ENCODE measurements at places on chromosomes 6 and 20. TPM values are rescaled to one million over a fixed set of nuclear protein-coding genes. Genes with fewer than 3 reads are reported as not detected.
A peak's percentile ranks its signal among the peaks of the same experiment; 100 is the strongest.

DNA sequence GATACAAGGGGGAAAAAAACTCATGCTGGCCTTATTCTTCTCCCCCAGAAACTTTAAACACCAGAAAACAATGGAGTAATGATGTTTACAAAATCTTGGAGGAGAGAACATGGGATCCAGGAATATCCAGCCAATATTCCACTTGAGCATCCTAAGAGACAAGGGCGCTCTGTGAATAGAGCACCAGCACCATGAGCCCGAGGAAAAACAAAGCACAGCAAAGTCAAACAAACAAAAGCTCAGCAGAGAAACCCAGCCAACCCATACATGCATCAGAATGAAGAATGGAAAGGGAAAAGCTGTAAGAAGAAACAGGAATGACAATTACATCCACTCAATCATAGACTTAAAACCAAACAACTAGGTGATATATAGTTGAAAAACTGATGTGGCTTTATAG, 4.6 kb upstream of the NAA20 start:
- DNase-seq: no peak

The KIAA0408 gene
- not detected for total RNA-seq

DNA sequence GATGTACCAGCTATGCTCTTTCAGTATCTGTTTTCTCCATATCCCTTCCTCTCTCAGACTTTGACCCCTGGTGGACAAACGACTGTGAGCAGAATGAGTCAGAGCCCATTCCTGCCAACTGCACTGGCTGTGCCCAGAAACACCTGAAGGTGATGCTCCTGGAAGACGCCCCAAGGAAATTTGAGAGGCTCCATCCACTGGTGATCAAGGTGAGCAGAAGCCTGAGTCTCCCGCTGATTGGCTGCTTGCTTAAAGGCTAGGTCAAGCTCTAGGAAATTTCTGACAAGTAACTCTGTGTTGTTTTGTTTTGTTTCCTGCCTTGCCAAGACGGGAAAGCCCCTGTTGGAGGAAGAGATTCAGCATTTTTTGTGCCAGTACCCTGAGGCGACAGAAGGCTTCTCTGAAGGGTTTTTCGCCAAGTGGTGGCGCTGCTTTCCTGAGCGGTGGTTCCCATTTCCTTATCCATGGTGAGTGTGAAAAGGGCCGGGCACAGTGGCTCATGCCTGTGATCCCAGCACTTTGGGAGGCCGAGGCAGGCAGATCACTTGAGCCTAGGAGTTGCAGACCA, 28.6 kb downstream of the C6orf89 start:
- DNase-seq: peak; percentile 71

The ASIP gene
- total RNA-seq: not detected

The TFAP2D gene
- not detected for total RNA-seq

GRCh38 chr6:25842526-25842925, 10.7 kb upstream of the SLC17A1 start:
- DNase-seq: no peak
